ENCODE measurements at places on chromosomes 11 and 22.

DNA sequence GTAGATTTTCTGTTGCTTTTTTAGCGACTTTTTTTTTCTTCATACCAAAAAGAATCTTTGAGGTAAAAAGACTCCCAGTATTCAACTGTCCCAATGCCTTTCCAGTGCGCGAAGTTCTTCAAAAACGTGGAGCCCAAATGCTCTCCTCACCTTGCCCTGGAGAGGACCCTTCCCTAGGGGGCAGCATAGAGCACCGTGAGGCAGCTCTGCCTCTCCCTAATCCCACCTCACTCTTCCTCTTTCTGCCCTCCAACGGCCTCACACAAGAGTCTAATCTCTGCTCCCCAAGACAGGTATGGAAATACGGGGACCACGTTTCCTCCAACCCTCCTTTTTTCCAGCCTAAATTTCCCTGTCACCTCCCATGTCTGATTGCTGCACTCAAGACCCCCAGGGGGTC, 117.5 kb upstream of the ALX4 start:
- no peak for DNase-seq

DNA sequence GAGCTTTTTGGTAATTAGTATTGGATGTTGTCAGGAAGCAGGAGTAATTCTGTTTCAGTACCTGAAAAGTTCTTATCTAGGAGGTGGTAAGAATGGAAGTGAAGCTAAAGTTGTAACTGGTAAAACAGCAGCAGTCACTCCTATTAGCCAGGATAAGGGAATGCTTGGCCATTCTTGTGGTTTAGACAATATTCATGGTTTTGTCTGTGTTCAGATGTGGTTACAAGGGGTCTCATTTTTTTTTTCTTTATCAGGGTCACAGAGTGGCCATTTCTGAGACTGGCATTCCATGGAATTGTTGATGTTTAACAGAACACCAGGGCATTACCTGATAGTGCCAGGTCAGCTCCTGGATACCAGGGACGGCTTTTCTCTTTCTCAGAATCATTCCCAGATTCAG, 23.8 kb downstream of the TAF1D start:
- DNase-seq: no peak

GRCh38 chr11:19938866-19939265, 221.4 kb downstream of the DBX1 start:
- no peak for DNase-seq

DNA sequence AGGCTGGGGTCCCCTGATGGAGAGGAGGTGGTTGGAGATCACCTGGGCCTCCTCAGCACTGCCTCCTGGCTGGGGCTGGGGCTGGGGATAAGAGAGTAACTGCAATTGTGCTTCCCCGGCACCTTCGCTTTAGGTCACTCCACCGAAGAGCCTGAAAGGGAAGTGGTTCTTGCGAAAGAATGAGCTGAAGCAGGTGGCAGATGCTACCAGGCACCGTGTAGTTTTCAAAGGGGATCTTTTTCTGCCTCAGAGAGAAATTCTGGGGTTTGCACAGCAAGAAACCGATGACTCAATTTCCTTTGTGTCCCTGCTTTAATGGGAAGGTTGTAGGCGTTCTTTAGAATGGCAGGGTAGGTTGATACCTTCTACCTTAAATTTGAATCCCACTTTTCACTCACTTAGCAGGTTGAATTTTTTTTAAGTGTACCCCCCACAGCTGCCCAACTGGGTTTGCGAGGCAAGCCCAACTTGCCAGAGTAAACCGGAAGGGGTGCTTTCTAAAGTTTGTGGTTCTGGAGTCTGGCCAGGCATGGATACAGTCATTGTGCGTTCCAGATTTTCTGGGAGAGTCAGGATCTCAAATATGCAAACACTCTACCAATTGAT, 5.3 kb downstream of the CD44 start:
- peak; percentile 66 for DNase-seq

- no peak for DNase-seq
Measured at GRCh38 chr22:42326801-42327200, 56.3 kb upstream of the TCF20 start.

GRCh38 chr11:104529906-104530305, 366.0 kb upstream of the PDGFD start:
- no peak for DNase-seq

- DNase-seq: no peak
Measured at GRCh38 chr11:86372586-86372985, 2.1 kb upstream of the CCDC81 start.

GRCh38 chr11:61327669-61328071, 5.2 kb downstream of the DDB1 start:
- peak; percentile 25 for DNase-seq

- DNase-seq: no peak
Measured at GRCh38 chr11:83120327-83120726, 36.6 kb upstream of the PCF11 start.

- peak; percentile 1 for DNase-seq
Measured at GRCh38 chr11:131109257-131109656, 193.0 kb upstream of the SNX19 start.

DNA sequence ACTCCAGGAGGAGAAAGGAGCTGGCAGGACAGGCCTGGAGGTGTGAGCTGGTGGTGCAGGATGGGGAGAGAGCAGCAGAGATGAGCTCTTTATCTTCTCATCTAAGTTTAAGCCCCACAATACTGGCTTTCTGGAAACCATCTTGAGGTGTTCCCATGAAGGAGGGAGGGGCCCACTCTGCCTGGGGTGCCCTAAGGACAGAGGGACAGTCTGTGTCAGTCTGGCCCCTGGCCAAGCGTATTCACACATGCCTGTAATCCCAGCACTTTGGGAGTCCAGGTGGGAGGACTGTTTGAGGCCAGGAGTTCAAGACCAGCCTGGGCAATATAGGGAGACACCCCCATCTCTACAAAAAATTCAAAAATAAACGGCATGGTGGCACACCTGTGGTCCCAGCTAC, 8.9 kb downstream of the SERHL2 start:
- DNase-seq: no peak

GRCh38 chr11:76194872-76195668, 11.2 kb downstream of the WNT11 start:
- peak; percentile 28 for DNase-seq

DNA sequence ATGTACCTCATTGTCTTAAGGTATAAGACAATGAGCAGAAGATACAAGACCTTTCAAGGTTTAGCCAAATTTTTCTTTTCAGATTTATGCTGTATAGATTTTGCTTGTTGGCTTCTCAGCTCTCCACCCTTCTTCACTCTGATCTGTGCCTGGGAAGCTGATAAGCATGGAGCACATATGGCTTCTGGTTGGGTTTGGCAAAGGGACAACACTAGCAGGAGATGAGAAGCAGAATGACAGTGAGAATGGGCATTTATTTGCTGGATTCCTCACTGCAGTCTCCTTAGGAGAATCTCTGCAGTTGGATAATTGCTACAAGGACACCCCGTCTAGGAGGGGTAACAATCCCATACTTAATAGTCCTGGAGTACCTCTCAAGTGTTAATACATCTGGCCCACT, 474.8 kb upstream of the CCDC90B start:
- no peak for DNase-seq

- no peak for DNase-seq
Measured at GRCh38 chr11:117479372-117479771, 151.7 kb downstream of the CEP164 start.

- no peak for DNase-seq
Measured at GRCh38 chr11:134532921-134533421, 120.9 kb upstream of the B3GAT1 start.

DNA sequence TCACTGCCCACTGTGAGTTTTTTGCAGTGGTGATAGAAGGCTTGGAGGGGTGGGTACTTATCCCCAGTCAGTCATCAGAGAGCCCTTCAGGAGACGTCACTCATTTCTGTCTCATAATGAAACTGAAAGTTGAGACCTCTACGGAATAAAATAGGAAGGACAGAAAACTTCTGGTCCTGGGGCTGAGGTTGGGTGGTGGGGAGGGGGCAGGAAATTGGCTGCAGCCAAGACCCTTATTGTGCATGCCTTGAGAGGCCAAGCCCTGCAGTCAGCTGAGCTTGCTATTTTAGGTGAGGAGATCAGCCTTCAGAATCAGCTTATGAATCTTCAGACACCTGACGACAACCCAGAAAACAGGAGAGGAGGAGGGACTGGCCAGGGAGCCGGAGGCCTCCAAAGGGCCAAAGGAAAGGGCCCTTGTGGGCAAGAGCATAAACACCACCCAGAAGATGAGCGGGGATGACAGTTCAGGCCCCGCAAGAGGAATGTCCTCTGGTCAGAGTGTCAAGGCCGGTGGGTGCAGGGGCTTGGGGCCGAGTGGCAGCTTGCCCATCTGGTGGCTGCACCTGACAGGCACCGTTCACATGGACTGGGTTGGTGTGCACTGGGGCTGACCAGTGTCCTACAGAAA, 17.9 kb upstream of the ADA2 start:
- DNase-seq: no peak

DNA sequence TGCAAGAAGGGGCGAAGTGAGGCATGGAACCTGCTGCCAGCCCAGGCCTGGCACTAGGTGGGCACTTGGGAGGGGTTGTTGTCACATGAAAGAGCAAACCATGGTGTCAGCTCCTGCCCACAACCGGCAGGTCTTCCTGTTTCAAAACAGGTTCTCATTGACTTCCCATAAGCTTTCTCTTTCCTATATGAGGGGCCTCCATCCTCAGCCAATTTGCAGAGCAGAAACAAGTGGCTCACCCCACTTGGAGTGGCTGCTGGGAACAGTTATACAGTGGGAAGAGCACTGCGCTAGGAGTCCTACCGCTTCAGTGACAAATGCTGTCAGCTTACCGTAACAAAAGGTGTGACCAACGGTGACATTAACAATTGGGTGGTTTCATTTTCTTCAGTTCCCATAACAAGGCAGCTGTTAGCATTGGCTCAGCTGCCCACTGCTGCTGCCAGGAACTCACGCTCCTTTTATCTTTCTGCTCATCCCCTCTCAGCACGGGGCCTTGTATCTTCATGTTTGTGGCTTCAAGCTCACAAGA, 10.2 kb upstream of the SSTR3 start:
- no peak for DNase-seq

GRCh38 chr11:112368381-112368780, 107.7 kb upstream of the PLET1 start:
- DNase-seq: no peak

DNA sequence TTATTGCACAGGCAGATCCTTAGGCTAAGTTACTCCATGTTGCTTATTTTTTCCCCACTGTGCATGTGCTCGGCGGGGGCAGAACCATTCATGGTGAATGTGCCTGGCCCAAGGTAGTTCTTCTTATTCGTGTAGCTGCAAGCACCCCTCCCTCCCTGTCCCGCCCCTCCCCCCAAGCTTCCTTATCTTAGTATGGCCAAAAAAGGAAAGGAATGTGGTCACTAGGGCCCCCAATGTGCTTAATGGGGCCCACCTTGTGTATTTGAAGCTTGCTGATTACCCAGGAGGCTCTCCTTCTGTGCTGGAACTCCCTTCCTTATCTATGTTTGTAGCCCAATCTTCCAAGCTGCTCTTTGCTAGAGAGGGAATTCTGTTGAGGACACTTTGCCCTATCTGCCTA, 1259.7 kb upstream of the RAG2 start:
- no peak for DNase-seq

DNA sequence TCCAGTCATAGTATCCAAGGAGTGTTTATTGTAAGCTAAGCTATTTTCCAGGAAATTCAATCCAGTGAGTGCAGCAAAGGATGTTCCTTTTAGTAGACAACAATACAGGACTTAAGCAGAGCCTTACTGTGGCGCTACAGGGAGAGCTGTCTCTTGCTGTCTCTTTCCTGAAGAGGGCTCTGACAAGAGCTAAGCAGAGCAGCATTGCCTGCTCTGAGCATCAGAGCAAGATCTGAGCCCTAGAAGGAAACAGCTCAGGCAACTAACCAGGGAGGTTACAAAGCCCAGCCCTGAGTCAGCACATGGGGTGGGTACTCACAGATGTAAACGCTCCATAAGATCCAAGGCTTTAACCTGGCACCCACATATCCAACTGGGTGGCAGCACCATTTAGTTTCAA, 8.0 kb downstream of the LAYN start:
- no peak for DNase-seq
